ENCODE measurements at places on chromosomes 12 and 14.

GRCh38 chr14:81400852-81401251, 728 bp upstream of the STON2 start:
- DNase-seq, result no peak

DNA sequence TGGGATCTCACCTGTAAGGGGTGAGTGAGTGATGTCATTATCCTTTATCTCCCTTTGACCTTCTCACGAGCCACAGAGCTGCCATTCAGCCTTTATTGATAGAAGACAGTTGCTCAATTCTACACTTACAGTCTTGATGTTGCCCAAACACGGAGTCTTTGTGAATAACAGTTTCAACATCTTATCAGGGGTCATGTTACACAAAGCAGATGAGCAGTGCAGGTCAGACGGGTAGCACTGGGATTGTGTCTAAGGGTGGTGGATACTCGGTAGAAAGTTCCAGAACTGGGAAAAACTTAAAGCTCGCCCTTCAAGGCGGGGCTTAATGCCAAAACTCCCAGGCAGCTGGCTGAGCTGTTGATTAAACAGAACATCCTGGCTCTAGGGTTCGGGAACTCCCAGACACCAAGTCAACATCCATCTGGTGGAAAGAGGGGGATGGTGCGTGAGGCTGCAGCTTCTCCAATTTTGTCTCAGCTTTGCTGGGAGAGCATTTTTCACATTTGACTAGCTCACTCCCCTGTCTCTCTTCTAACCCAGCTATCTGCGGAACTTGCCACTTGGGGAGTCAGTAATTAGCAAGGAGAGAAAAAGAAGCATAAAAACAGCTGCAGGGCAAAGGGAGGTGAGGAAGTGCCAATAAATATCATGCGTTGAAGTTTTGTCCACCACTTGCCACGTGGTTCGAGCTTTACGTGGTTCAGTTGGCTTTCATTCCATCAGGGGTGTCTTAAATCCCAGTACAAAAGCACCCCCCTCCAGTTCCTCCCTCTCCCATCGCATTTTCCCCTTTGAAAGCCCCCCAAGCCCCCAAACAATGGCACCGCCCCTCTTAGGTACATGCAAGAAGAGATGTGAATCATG, 31.0 kb downstream of the FOXN4 start:
- DNase-seq, result no peak

DNA sequence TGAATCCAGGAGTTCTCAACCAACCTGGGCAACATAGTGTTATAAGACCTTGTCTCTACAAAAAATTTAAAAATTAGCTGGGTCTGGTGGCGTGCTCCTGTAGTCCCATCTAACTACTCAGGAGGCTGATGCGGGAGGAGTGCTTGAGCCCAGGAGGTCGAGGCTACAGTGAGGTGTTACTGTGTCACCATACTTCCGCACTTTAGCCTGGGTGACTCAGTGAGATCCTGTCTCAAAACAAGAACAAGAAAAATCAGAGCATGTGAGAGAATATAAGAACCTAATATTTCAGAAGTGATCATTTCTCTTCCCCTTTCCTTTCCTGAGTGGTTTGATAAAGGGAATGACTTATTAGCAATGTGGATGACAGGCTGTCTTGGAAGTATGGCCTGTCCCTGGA, 9.5 kb downstream of the TRAF3 start:
- no peak for DNase-seq

DNA sequence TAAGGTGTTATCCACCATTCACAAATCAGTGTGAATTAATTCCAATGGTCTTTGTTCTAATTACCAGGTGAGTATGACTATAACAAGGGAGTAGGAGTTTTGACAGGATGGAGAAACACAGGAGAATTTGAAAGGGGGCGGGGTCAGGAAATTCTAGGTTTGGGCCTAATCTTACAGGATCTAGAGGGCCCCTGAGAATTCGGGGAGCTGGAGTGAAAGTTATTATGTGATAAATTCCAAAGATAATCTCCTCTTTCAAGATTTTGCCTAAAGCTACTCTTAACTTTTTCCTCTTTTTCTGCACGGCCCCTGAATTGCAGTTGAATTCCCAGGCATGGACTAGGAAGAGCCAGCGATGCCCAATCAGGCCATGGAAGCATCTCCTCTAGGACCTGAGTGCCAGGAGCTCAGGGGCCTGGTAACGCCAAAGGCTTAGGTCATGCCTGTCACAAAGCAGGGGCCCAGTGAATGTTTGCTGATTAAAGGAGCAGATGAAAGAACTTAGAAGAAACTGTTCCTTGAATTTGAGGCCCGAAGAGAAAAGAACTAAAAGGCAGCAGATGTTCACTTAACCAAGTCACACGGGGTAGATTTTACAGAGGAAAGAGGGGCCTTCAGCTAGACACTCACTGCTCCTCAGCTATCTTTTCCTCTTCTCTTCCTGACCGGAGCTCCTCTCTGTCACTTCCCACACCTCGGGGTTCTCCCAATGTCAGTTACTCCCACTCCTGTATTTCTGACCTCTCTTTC, 195.5 kb downstream of the PPM1H start:
- DNase-seq, result no peak

GRCh38 chr14:45261209-45261608, 8.2 kb upstream of the MIS18BP1 start:
- DNase-seq, result no peak

DNA sequence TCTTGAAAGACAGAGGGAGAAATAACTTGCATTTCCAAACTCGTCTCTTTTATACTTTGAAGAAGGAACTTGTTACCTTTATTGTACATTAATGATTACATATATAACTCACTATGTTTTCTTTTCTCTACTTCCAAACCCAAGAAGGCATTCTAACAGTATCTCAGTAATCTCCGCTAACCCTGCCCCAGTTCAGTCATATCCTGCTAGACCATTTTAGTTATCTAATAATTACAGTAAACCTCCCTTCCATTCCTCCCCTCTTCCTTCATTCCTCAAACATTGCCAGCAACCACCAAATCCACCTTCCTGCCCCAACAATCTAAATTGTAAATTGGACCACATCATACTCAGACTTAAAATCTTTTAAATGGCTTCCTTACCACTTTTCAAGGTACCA, 30.6 kb downstream of the STK38L start:
- DNase-seq, result no peak

- peak; percentile 37 for DNase-seq
Measured at GRCh38 chr14:72476657-72477499, 417.0 kb downstream of the DPF3 start.

DNA sequence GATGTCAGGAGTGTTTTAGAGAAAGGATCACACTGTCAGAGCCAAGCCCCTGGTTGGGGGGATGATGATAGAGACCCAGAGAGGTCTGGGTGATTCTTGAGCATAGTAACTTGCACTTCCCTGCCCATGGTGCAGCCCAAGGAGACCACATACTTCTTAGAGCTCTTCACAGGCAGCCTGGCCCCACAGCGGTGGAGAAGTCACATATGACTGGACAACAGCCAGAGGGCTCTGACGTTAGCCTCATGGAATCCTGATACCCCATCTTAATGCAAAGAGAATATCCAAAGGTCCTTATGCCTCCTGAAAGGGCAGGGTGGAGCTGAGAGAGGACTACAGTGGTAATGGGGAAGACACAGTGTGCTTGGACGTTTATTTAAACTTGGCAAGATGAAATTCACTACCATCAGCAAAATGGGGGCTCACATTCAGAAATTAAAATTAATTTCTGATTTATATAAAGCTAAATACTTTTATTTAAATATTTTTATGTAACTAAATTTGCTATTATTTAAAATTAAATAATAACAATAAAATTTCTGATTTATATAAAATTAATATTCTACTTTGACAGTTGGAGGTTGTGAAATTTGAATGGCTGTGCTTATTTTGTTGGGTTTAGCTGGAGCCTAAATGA, 131.3 kb downstream of the KTN1 start:
- DNase-seq, result no peak

- DNase-seq, result peak; percentile 9
Measured at GRCh38 chr12:753611-754472, 1.5 kb downstream of the WNK1 start.

GRCh38 chr14:106843951-106844483, 1317.6 kb downstream of the TMEM121 start:
- no peak for DNase-seq

Measured in activated naive CD8-positive, alpha-beta T cell treated with anti-CD3 and anti-CD28 coated beads, Interleukin-2, amount 50 U/mL, for 16 hours (primary cell).